ENCODE measurements at places on chromosomes 1 and 21.

DNA sequence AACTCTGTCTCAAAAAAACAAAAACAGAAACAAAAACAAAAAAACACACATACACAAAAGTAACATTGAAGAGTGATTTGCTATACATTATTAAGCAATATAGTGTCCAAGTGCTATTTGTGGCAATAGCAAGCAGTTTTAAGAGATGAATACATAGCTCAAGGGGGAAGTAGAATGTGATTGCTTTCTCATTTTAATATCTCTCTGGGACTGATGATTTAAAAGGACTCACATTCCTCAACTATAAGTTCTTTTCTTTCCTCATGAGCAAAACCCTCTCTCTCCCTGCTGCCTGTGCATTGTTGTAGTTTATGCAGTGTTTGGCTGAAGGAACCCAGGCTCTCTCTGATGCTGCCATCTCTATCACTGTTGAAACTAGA, 47.0 kb upstream of the CSF1 start:
- DNase-seq = no peak

- no peak for DNase-seq
These were observed at the start of gene HES3 for GRCh38 chr1:6243993-6244392. Gene HES3 (plus strand): TSS chr1:6244179. CDS start chr1:6244366, 187 bp downstream.

GRCh38 chr1:182181167-182181572, 119.7 kb upstream of the ZNF648 start:
- no peak for DNase-seq

GRCh38 chr1:174276087-174276486, 116.8 kb downstream of the RABGAP1L start:
- DNase-seq = no peak

DNA sequence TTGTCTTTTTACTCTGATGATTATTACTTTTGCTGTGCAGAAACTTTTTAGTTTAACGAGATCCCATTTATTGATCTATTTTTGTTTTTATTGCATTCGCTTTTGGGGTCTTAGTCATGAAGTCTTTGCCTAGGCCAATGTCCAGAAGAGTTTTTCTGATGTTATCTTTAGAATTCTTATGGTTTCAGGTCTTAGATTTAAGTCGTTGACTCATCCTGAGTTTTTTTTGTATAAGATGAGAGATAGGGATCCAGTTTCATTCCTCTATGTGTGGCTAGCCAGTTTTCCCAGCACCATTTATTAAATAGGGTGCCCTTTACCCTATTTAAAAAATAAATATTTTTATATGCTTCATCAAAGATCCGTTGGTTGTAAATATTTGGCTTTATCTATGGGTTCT, 13.2 kb downstream of the MAN1C1 start:
- DNase-seq = no peak

DNA sequence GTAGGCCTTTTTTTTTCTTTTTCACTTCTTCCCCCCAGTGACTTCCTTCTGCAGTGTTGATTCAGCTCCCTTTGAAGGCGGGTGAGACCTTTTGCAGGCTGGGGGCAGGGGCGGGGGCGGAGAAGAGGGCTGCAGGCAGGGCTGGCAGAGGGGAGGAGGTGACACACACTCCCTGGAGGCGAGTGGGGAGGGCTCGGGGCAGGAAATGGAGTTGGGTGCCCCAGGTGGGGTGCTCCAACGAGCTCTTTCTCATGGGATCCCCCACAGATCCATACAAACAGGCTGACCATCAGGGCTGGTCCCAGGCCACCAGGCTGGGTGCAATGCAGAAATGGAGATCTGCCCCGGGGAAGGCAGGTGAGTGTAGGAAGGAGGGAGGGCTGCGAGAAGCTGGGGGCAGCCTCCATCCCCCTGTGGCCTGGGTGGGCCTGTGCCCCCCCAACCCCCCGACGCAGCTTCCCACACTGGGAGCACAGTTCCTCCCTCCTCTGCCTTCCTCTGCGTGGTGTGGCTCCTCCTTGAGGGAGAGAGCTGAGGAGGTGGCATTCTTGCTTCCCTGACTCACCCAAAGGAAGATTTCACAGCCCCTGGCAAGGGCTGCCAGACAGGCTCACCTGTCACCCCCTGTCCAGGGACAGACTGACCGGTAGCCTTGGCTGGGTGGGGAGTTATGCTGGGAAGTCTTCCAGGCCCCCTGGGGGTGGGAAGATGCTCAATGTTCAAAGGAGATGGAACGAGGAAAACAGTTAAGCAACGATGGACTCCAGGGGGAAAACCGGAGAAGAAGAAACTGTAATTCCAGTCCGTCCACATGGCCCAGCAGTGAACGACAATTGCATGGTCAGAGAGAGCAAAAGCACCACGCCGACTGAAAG, 7.1 kb upstream of the ITGB2 start:
- no peak for DNase-seq

DNA sequence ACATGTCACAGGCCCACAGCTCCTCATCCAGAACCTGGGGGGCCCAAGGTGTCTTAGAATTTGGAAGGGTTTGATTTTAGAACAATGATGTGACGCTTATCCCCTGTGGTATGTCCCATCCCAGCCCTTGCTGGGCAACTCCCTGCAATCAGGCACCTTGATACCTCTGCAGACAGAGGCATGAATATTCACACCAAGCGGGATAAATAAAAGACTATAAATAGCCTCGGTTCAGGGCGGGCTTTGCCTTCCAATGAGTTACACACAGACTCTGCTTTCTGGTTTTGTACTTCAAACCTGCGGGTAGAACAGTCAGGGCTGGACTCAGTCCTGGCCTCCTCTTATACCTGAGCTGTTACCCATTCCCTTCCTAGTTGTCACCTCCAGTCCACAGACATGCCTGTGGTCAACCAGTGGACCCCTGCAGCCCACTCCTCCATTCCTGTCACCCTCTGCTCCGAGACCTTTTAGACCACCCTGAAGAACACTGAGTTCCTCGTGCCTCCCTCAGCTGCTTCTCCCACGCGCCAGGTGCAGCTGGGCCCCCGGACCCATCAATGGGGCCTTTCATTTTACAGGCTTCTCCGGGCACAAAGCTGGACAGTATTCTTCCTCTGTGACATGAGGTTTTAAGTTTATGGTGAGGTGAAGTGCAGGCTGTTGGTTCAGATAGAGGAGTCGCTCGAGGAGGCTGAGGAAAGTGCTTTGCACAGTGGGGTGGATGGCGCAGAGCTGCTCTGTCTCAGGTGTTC, 120.1 kb upstream of the TNR start:
- no peak for DNase-seq

DNA sequence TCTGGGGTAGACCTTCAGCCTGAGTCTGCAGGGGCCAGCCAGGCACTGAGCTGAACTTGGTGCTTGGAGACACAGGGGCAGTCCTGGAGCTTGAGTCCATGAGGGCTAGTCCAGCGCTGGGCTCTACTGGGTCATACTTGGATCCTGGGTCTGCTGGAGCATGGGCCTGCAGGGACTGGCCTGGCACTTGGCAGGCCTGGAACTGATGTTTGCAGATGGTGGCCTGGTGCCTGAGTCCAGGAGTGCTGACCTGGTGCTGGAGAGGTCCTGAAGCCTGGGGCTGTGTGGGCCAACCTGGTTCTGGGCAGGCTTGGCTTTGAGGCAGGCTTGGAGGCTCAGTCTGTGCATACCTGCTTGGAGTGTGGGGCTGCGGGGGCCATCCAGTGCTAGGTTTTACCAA, 143.4 kb upstream of the DSCAM start:
- no peak for DNase-seq

GRCh38 chr1:103326595-103326994, 198.9 kb upstream of the RNPC3 start:
- DNase-seq = no peak
